ENCODE measurements at places on chromosomes 16 and 17. TPM values are rescaled to one million over a fixed set of nuclear protein-coding genes. Genes with fewer than 3 reads are reported as not detected.

The KRT9 gene
- total RNA-seq = 0.54 TPM

The HSD11B2 gene
- total RNA-seq = 2.3 TPM

The RAMP2 gene
- total RNA-seq = 1.2 TPM

The ADGRG3 gene
- 0.73 TPM for total RNA-seq

The ACSM3 gene
- 0.63 TPM for total RNA-seq

The CRISPLD2 gene
- 2.0 TPM for total RNA-seq

The PPP1R27 gene
- not detected for total RNA-seq

The SP2 gene
- 1.8 TPM for total RNA-seq

The HOXB9 gene
- 59.9 TPM for total RNA-seq

The KRTAP3-2 gene
- total RNA-seq = not detected

The CCDC92B gene
- 2.1 TPM for total RNA-seq

The TMIGD1 gene
- total RNA-seq = not detected

The SLC38A8 gene
- total RNA-seq = not detected

The UNC45B gene
- total RNA-seq = not detected

The HS3ST2 gene
- total RNA-seq = 3.0 TPM

The GRIN2A gene
- total RNA-seq = 0.30 TPM

The CCL3 gene
- total RNA-seq = not detected

The HSF4 gene
- 3.2 TPM for total RNA-seq

The CCL7 gene
- not detected for total RNA-seq
